ENCODE measurements at places on chromosomes 12 and 14. TPM values are rescaled to one million over a fixed set of nuclear protein-coding genes. Genes with fewer than 3 reads are reported as not detected.

Gene TAS2R13
- total RNA-seq: 5.1 TPM

Gene BCL11B
- total RNA-seq: 1.1 TPM

Gene RAD51AP1
- total RNA-seq: not detected

Gene RFLNA
- not detected for total RNA-seq

Gene PPP1R1A
- total RNA-seq: 27.1 TPM

Gene TAS2R14
- 7.6 TPM for total RNA-seq

Gene CCDC196
- total RNA-seq: not detected

Gene AHNAK2
- 144 TPM for total RNA-seq

Gene OR6C2
- not detected for total RNA-seq

Gene APOF
- total RNA-seq: not detected

Gene GPR135
- 8.5 TPM for total RNA-seq

Gene SERPINA5
- 8.4 TPM for total RNA-seq

Gene TMEM120B
- 4.2 TPM for total RNA-seq

Gene MAP1LC3B2
- not detected for total RNA-seq

Gene P3H3
- 28.3 TPM for total RNA-seq

Gene RAPGEF3
- 21.3 TPM for total RNA-seq

Gene NPFF
- total RNA-seq: not detected

Gene PZP
- total RNA-seq: not detected

Gene NINJ2
- total RNA-seq: 0.78 TPM

Gene OTUB2
- 0.84 TPM for total RNA-seq

Gene B4GALNT3
- total RNA-seq: not detected

Gene JAG2
- 3.7 TPM for total RNA-seq

Gene MDGA2
- total RNA-seq: not detected

Gene WIF1
- total RNA-seq: not detected

Gene DLGAP5
- not detected for total RNA-seq

Gene KRT78
- 9.5 TPM for total RNA-seq

Gene KLRG1
- total RNA-seq: not detected

Gene TAS2R42
- not detected for total RNA-seq

Gene PARP2
- 9.3 TPM for total RNA-seq

Gene GABARAPL1
- total RNA-seq: 122 TPM

Gene FGF23
- not detected for total RNA-seq

Gene AJUBA
- total RNA-seq: 12.3 TPM

Gene CLEC2A
- not detected for total RNA-seq

Gene FAR2
- 13.9 TPM for total RNA-seq

Gene LRP1-AS
- total RNA-seq: not detected

Gene DIO2
- total RNA-seq: 17.9 TPM

Gene YEATS4
- 16.3 TPM for total RNA-seq

Gene MUCL1
- not detected for total RNA-seq

Gene TAS2R10
- total RNA-seq: not detected

Gene PSMB11
- not detected for total RNA-seq

All from gastroesophageal sphincter (tissue), 4 donors.